ENCODE measurements at places on chromosomes 5 and 9.

DNA sequence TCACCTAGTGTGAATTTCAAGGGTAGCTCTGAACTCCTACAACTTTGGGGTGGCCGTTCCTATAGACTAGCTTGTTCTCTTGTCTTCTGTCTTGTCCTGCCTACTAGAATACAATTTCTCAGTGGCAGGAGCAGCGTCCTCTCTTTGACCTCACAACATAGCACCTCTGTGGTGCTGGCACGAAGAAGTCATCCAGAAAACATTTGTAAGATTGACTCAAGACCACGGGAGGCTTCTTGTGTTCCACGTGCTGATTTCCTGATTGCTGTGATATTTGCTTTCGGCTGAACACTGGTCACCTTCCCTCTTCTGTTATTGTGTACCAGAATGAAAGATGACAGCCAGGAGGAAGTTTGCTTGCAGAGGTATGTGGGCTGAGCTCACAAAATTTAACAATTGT lies 27.0 kb downstream of the SLC1A1 start:
- H3K27ac ChIP-seq: no peak overlapping the region
- no peaks in the 10 kb centered on the region for H3K4me1 ChIP-seq
- H3K36me3 ChIP-seq: no peaks in the 10 kb centered on the region
- no peak overlapping the region for H3K4me3 ChIP-seq

DNA sequence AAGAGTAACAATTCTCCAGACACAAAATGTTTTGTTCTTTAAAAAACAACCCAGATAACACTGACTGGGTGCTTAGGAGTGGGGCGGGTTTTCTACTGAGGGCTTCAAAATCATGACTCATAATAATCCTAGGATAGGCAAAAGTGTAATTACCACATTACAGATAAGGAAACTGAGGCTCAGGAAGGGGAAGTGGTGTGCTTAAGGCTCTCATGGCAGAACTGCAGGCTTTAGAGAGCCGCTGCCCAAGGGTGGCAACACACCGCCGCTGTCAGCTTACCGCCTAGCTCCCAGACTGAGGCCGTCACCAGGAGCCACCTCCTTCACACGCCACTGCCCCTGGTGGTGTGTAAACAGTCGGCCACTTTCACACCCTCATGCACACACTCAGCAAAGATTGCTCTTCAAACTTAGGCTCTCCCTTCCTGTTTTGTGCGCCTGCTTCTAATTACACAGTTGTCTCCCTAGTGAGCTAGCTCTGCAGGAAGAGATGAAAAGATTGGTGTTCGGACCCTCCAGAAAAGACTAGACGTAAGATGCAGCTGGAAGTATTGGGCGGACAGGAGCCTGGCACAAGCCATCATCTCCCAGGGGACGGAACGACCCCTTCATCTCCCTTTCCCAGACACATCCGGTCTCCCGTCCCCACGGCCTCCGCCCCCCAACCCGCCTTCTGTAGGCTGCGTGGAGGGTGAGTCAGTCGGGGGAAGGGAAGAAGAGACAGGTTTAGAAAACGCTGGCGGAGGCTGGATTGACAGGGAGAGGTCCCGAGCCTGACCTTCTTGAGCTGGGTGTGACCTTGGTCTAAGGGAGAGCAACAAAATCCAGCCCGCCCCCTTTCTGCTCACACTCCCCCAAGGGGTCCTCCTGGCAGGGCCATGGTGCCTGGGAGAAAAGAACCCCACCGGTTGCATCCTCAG lies 162.7 kb downstream of the SYK start:
- no peaks in the 10 kb centered on the region for H3K27me3 ChIP-seq
- no peaks in the 10 kb centered on the region for H3K36me3 ChIP-seq
- no peak for DNase-seq
- peaks cover 17% of the 10 kb centered on the region for H3K4me1 ChIP-seq

GRCh38 chr5:39867923-39868322 lies 443.1 kb upstream of the DAB2 start:
- H3K27ac ChIP-seq: no peak overlapping the region
- H3K36me3 ChIP-seq: no peaks in the 10 kb centered on the region

- H3K27ac ChIP-seq: no peak within 1 kb of the TSS
- peaks cover 13% of the 10 kb centered on the region for H3K4me1 ChIP-seq
- H3K27me3 ChIP-seq: peaks cover 70% of the 10 kb centered on the region
- H3K4me3 ChIP-seq: peak within 1 kb of the TSS; percentile 83
Measured at GRCh38 chr5:132777209-132778069, at the start of gene SEPTIN8. SEPTIN8 (minus strand) TSS chr5:132777239; CDS start chr5:132777137, 102 bp downstream.

- no peaks in the 10 kb centered on the region for H3K36me3 ChIP-seq
- H3K27ac ChIP-seq: no peak overlapping the region
- no peaks in the 10 kb centered on the region for H3K27me3 ChIP-seq
- DNase-seq: no peak
Measured at GRCh38 chr5:153816870-153817269, 221.8 kb downstream of the FAM114A2 start.
